ENCODE measurements at places on chromosomes 11 and 22. TPM values are rescaled to one million over a fixed set of nuclear protein-coding genes. Genes with fewer than 3 reads are reported as not detected.

ADM gene
- total RNA-seq: 569 TPM

TENM4 gene
- 2.9 TPM for total RNA-seq

MS4A15 gene
- total RNA-seq: not detected

POLD3 gene
- total RNA-seq: 19.9 TPM

NEU3 gene
- total RNA-seq: 7.0 TPM

FGF4 gene
- not detected for total RNA-seq

All from dermis blood vessel endothelial cell (primary cell).